Placental epithelial cell (primary cell): ENCODE measurements at places on chromosomes 4 and X. TPM values are rescaled to one million over a fixed set of nuclear protein-coding genes. Genes with fewer than 3 reads are reported as not detected.

Gene IBSP
- not detected in 2 replicates for total RNA-seq

Gene BRS3
- not detected in 2 replicates for total RNA-seq

Gene ADH1A
- not detected in 2 replicates for total RNA-seq

Gene ADAMTS3
- 0.39 and 0.54 TPM in 2 replicates for total RNA-seq

Gene F8A2
- not detected in 2 replicates for total RNA-seq

Gene CHIC1
- total RNA-seq, result 8.6 and 15.2 TPM in 2 replicates

Gene PLK4
- total RNA-seq, result 4.2 and 6.3 TPM in 2 replicates

Gene INTS6L
- 4.1 and 9.0 TPM in 2 replicates for total RNA-seq

Gene NUDT10
- total RNA-seq, result 0.39 TPM in 1 of 2 replicates, not detected in the other

Gene ATP6AP2
- 75.0 and 94.6 TPM in 2 replicates for total RNA-seq

Gene NAP1L2
- total RNA-seq, result under 0.01 TPM in 1 of 2 replicates, not detected in the other

Gene RBM47
- 2.4 and 5.1 TPM in 2 replicates for total RNA-seq

Gene SHROOM3
- total RNA-seq, result 11.4 and 43.4 TPM in 2 replicates

Gene MAGEA8
- total RNA-seq, result not detected in 2 replicates

Gene LONRF3
- total RNA-seq, result not detected in 2 replicates

Gene SFRP2
- total RNA-seq, result 9.8 TPM in 1 of 2 replicates, not detected in the other

Gene RAB28
- 9.5 and 14.1 TPM in 2 replicates for total RNA-seq

Gene RNF150
- total RNA-seq, result 0.39 and 0.43 TPM in 2 replicates

Gene MAGEA12
- total RNA-seq, result not detected in 2 replicates

Gene UGT2A1
- total RNA-seq, result not detected in 2 replicates

Gene WAS
- total RNA-seq, result 0.39 TPM in 1 of 2 replicates, not detected in the other

Gene NDNF
- total RNA-seq, result under 0.01 TPM in 1 of 2 replicates, not detected in the other

Gene CT83
- not detected in 2 replicates for total RNA-seq

Gene TMEM255A
- under 0.01 and 0.33 TPM in 2 replicates for total RNA-seq

Gene ADH1C
- total RNA-seq, result not detected in 2 replicates

Gene RHOH
- 1.2 and 1.4 TPM in 2 replicates for total RNA-seq

Gene EGF
- 2.0 and 2.1 TPM in 2 replicates for total RNA-seq

Gene SH3BGRL
- 55.1 and 73.8 TPM in 2 replicates for total RNA-seq

Gene CDX4
- not detected in 2 replicates for total RNA-seq

Gene RGS12
- 14.3 and 38.5 TPM in 2 replicates for total RNA-seq

Gene RIPPLY1
- total RNA-seq, result not detected in 2 replicates

Gene PCDH7
- total RNA-seq, result 111 and 221 TPM in 2 replicates

Gene ETNPPL
- not detected in 2 replicates for total RNA-seq

Gene ZXDA
- 10.6 and 12.8 TPM in 2 replicates for total RNA-seq

Gene DOK7
- not detected in 2 replicates for total RNA-seq

Gene CT45A10
- total RNA-seq, result not detected in 2 replicates

Gene PLS3
- total RNA-seq, result 225 and 409 TPM in 2 replicates

Gene IGFBP7
- total RNA-seq, result 39.0 and 55.4 TPM in 2 replicates

Gene PQBP1
- 47.9 and 62.4 TPM in 2 replicates for total RNA-seq

Gene FAAH2
- under 0.01 and 0.11 TPM in 2 replicates for total RNA-seq

Gene SHOX
- total RNA-seq, result 24.2 and 26.7 TPM in 2 replicates

Gene WDR17
- under 0.01 and 0.22 TPM in 2 replicates for total RNA-seq

Gene FMR1NB
- total RNA-seq, result not detected in 2 replicates

Gene TBX22
- total RNA-seq, result not detected in 2 replicates

Gene ADH7
- not detected in 2 replicates for total RNA-seq

Gene CDS1
- 11.8 and 22.9 TPM in 2 replicates for total RNA-seq

Gene DRP2
- total RNA-seq, result under 0.01 and 0.11 TPM in 2 replicates

Gene TENM3
- 146 and 399 TPM in 2 replicates for total RNA-seq

Gene MAGEA9B
- not detected in 2 replicates for total RNA-seq

Gene MYOZ2
- total RNA-seq, result not detected in 2 replicates

Gene TEX11
- total RNA-seq, result not detected in 2 replicates
